Activated CD4-positive, CD25-positive, alpha-beta regulatory T cell (primary cell): ENCODE measurements at places on chromosomes 2 and 18.

- DNase-seq: no peak
These were observed 97.2 kb downstream of the KLHL29 start for GRCh38 chr2:23482188-23482587.

DNA sequence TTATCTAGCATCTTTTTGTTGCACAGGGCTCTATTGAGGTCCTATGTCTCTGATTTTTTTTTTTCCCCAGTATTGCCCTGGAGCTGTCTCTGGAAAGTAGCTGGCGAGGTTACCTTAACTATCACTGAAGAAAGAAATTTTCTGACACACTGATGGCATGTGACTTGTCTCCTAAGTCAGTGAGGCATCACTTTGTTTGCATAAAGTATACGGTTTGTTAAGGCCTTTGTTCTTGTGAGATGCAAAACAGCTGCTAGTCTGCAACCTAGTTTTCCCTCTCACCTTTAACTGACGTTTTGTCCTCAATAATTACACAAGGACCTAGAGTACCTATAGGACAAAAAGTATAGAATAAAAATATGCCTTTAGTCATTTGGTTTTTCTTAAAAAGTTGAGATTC, 41.8 kb downstream of the UBXN4 start:
- DNase-seq: no peak

GRCh38 chr18:26466026-26466425, 82.3 kb downstream of the KCTD1 start:
- no peak for DNase-seq

- DNase-seq: no peak
These were observed 91.9 kb upstream of the FOSL2 start for GRCh38 chr2:28300485-28301341.

DNA sequence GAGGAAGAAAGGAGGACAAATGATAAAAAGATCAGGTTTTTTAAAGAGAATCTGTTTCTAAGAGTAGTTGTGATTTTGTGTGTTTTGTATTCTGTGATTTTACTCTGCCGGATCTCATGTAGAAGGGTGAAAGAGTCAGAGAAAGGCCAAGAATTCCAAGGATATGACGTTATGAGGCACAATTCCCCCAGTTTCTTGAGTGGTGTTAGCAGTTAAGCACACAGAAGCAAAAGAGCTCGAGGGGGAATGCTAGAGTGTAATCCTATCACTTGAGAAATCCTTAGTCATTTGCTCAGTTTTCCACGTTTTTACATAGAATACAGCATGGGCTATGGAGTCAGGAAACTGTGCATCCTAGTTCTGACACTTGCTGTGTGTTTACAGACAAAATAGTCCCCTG, 34.8 kb downstream of the METTL4 start:
- no peak for DNase-seq

GRCh38 chr2:120832296-120833070, 96.8 kb downstream of the GLI2 start:
- no peak for DNase-seq

DNA sequence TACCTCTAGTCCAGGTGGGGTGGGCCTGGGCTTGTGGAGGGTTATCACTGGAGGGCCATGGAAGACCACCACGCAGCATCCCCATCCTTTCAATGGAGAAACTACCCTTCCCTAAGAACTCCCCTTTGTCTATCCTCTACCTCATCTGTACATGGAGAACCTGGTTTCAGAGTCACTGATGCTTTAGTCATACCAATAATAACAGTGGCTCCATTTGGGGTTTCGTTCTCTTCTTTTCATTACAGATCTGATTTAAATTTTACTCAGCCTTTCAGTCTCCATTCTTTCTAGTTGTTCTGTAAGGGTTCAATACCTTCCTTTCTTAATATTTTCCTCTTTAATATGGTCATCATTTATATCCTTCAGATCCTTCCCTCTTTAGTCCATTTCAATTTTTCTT, 54.6 kb upstream of the ZFP36L2 start:
- DNase-seq: no peak

- no peak for DNase-seq
These were observed 4.2 kb downstream of the PLEKHA3 start for GRCh38 chr2:178484245-178485041.

DNA sequence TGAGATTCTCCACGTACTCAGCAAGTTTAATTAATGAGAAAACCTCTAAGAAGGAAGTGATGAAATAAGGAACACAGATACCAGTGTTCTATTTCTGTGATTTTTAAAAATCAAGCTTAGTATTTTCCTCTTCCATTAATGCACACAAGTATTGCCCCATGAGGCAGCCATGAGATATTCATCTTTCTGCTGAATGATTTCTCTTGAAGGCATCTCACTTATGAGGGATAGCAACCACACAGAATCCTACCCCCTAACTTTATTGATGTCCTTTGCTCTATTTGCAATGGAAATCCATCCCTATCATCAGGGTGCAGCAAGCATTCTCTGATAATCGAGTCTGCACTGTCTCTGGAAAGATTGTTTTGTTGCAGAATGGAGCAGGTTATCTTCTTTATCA, 244.1 kb upstream of the NRP2 start:
- DNase-seq: no peak

- no peak for DNase-seq
These were observed 38.3 kb upstream of the ASB18 start for GRCh38 chr2:236302555-236302954.

DNA sequence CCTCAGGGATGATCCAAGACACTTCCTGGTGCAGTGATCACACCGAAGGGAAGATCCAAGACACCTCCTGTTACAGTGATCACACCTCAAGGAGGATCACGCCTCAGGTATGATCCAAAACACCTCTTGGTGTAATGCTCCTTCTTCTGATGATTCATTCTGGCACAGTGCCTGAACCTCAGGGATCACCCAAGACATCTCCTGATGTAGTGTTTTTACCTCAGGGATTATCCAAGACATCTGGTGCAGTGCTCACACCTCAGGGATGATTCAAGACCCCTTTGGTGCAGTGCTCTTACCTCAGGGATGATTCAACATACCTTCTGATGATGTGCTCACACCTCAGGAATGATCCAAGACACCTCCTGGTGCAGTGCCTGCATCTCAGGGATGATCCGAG, 124.4 kb downstream of the ASB1 start:
- no peak for DNase-seq
